ENCODE measurements at places on chromosomes 13 and 19.

- DNase-seq = no peak
Observed at GRCh38 chr19:15759962-15760565, 22.3 kb downstream of the OR10H3 start.

DNA sequence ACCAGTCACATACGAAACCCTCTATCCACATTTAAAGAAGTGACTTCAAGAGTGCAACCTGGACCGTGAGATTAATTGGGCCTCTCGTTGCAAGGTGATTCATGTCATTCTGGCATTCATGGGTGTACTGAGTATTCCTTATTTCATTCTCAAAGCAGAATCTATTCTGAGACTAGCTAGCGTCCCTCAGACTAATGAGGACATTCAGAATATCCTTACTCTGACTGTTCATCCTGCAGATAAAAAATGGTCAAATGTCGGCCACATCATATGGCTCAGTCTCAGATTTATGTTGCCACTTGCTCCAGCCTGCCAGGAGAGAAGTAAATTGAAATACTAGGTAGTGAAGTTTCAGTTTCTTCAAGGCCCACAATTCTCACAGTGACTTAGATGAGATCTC is 7.3 kb downstream of the ACOD1 start:
- no peak for DNase-seq

DNA sequence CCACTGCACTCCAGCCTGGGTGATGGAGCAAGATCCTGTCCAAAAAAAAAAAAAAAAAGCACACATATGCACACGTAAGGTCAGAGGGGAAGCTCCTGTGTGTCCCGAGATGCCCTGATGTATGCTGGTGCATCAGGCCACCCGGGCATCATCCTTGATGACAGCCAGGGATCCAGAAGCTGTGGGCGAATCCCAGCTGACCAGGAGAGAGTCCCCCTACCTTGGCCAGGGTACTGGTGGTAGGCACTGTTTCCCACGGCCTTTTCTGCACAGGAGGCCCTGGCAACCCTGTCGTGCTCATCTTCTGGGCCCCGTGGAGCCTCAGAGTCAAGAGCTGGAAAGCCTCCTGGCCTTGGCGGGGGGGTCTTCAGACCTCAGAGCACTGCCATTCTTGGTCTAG is 14.0 kb downstream of the MYDGF start:
- DNase-seq = no peak

GRCh38 chr13:43100667-43101066 is 77.3 kb downstream of the DNAJC15 start:
- no peak for DNase-seq

DNA sequence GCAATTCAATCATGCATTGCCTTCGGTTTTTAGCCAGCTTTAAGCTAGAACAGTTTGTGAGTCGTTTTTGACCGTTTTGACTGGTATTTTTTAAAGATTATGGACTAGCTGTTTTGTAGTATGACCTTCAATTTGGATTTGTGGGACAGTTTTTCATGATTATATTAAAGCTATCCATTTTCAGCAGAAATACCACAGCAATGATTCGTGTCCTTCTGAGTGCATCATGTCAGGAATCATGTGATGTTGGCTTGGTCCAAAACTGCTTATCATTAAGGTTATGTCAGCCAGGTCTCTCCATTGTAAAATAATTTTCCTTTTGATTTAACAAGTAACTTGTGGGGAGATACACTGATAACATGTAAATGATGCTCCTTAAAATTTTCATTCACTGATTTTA is 229.0 kb downstream of the POSTN start:
- peak; percentile 63 for DNase-seq

- DNase-seq = peak; percentile 37
Observed at GRCh38 chr19:29277102-29277501, 64.2 kb upstream of the UQCRFS1 start.

GRCh38 chr13:113670541-113670940 is 3.5 kb downstream of the GRK1 start:
- no peak for DNase-seq

GRCh38 chr13:85640727-85641126 is 158.5 kb downstream of the SLITRK6 start:
- peak; percentile 1 for DNase-seq

GRCh38 chr19:37969695-37970094 is 62.7 kb downstream of the SIPA1L3 start:
- DNase-seq = no peak

- no peak for DNase-seq
Observed at GRCh38 chr19:50187937-50188336, 15.5 kb upstream of the MYH14 start.

- DNase-seq = peak; percentile 73
Observed at GRCh38 chr19:29965492-29965891, 23.5 kb downstream of the URI1 start.

DNA sequence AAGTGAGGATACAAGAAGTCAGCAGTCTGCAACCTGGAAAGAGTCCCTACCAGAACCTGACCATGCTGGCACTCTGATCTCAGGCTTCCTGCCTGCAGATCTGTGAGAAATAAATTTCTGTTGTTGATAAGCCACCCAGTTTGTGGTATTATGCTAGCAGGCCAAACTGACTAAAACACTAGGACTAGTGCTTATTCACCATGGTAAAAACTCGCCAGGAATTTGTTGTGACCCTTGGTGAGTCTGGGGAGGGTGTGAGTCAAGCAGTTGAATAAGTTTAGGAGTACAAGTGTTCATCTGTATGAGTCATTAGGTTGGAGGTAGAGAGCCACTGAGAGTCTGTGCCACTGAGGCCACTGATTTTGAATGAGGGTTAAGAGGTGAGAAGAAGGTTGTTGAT is 3.6 kb downstream of the ZIK1 start:
- peak; percentile 80 for DNase-seq

- no peak for DNase-seq
Observed at GRCh38 chr19:55498246-55498840, 10.1 kb downstream of the SSC5D start.

- no peak for DNase-seq
Observed at GRCh38 chr13:97786510-97786909, 167.0 kb upstream of the IPO5 start.

DNA sequence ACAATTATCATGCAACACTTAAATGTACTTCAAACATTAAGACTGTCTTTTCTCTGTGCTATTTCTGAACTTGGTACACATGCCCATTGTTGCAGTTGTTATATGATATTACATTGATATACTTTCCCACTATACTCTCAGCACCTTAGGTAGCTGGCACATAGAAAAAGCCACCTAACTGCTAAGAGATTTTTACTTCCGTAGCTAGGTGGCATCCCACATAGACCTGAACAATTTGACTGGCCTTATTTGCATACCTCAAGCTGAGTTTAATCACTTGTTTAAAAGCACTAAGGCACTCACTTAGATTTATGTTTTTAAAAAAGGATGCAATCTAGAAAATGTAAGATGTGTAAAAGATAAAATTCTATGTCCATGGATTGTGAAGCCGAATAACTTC is 194.2 kb downstream of the POU4F1 start:
- no peak for DNase-seq

- DNase-seq = no peak
Observed at GRCh38 chr13:85141401-85141800, 657.8 kb downstream of the SLITRK6 start.

DNA sequence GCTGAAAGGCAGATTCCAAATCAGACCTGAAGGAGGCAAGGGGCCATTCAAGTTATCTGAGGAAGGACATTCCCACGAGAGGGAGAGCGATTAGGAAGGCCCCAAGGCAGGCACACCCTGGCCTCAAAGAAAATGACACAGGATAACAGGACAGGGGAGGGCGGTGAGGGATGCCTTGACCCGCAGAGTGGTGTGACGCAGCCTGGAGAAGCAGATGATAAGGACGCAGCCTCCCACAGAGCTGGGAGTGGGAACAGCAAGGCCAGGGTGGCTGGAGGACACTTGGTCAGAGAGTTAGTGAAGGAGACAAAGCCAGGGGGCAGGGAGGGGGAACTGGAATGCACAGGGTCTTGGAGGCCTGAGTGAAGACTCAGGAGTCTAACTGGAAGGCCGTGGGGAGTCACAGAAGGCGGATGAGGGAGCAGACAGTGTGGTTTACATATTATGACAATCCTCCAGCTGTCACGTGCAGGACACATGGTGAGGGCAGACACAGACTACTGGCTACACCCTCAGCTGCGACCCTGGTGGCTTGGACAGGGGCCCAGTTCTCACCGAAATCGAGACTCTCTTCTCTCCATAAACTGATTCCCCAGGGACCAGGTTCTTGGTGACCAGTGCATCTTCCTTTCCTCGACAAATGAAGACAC is 5.8 kb upstream of the DYRK1B start:
- no peak for DNase-seq

DNA sequence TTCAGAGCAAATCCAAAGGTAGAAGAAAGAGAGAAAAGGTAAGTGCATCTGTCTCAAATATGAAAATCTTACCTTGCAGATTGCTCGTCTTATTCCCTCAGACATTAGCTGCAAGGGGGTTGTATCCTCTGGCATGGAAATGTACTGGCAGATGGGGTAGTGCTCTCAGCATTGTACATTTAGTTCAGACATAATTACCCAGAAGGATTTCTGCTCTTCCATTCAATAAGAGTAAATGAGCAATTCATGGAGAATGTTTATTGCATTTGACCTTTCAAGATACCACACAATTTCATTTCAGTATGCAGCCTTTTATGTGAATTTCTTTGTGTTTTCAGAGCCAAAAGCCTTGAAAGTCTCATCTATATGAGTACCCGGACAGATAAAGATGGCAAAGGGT is 63.8 kb downstream of the SCEL start:
- no peak for DNase-seq

DNA sequence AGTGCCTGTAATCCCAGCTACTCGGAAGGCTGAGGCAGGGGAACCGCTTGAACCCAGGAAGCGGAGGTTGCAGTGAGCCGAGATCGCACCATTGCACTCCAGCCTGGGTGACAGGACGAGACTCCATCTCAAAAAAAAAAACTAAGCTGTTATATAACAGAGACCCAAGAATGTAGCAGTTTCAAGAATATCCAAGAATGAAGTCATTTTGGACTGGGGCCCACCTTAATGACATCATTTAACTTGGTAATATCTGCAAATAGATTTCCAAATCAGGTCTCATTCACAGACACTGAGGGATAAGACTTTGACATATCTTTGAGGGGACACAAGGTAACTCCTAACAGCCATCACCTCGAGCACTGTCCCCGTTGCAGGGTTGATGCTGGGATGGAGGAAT is 36.5 kb upstream of the MRI1 start:
- peak; percentile 68 for DNase-seq

GRCh38 chr19:4431808-4432674 is 25.6 kb downstream of the UBXN6 start:
- no peak for DNase-seq

DNA sequence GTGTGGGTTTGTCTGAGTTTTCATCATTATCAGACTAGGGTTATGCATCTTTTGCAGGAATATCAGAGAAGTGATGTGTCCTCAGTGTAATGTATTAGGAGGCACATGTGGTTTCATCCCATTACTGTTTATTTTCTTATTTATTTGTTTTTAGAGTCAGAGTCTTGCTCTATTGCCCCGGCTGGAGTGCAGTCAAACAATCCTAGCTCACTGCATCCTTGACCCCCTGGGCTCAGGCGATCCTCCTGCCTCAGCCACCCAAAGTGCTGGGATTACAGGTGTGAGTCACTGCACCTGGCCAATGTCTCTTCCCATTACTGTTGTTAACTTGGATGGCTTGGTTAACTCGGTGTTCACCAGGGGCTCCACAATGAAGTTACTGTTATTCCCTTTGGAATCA is 67.4 kb downstream of the MAP4K1 start:
- DNase-seq = no peak

- DNase-seq = no peak
Observed at GRCh38 chr19:2854849-2855248, 12.3 kb upstream of the ZNF556 start.

Measured in EH (cell line).